ENCODE measurements at places on chromosomes 11 and 22.
A peak's percentile ranks its signal among the peaks of the same experiment; 100 is the strongest.

- DNase-seq: no peak
Observed at GRCh38 chr11:109641549-109641948, 219.6 kb downstream of the C11orf87 start.

DNA sequence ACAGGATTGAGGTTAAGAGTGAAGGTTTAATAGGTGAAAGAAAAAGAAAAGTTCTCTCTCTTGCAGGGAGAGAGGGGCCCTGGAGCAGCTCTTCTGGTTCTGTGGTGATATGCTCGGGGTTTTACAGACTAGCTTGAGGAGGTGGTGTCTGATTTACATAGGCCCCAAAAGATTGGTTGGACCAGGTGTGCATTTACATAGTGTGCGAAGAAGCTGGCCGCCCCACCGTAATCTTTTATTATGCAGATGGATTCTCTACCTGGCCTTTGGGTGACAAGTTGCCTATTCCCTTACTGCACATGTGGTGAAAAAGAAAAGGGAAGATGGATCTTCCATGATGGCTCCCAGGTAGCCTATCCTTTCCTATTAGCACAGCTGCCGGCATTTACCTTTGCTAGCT lies 219.9 kb upstream of the GRIA4 start:
- no peak for DNase-seq

- no peak for DNase-seq
Observed at GRCh38 chr22:24209687-24210086, 28.4 kb downstream of the SUSD2 start.

DNA sequence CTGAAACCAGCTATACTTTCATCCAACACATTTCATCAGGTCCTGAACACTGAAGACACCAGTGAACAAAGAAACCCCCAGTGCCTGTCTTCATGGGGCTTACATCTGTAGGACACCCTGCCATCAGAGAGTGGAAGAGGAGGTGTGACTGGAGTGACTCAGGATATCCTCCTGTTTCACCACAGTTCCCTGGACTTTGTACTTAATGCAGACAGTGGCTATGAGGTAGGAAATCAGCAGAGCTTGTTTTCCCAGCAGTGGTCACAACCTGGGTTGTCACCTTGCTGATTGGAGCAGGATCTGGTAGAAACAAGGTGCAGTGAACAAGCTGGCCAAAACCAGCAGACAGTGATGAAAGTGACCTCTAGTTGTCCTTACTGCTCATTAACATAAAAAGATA lies 128.8 kb downstream of the KIRREL3 start:
- no peak for DNase-seq

GRCh38 chr22:24878969-24879368 lies 67.5 kb downstream of the LHFPL7 start:
- no peak for DNase-seq

- DNase-seq: no peak
Observed at GRCh38 chr11:127972816-127973215, 614.5 kb downstream of the ETS1 start.

DNA sequence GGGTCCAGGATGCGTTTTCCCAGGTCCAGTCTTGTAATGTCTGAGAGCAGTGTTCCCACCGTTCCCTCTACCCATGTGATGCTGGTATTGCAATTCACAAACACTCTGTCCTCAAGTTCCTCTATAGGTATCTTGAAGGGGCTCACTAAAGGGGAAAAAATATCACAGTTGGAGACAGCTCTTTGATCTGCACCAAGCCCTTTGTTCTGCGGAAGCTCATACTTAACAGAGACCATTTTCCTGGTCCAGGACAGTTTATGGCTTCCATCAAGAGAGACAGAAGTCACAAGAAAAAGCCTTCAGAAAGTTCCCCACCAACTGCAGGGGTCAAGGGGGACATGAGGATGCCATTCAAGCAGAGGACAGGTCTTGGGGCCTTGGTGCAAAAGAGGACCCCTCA lies 2.1 kb downstream of the CD3D start:
- no peak for DNase-seq

GRCh38 chr11:108985945-108986279 lies 321.0 kb downstream of the DDX10 start:
- DNase-seq: no peak

DNA sequence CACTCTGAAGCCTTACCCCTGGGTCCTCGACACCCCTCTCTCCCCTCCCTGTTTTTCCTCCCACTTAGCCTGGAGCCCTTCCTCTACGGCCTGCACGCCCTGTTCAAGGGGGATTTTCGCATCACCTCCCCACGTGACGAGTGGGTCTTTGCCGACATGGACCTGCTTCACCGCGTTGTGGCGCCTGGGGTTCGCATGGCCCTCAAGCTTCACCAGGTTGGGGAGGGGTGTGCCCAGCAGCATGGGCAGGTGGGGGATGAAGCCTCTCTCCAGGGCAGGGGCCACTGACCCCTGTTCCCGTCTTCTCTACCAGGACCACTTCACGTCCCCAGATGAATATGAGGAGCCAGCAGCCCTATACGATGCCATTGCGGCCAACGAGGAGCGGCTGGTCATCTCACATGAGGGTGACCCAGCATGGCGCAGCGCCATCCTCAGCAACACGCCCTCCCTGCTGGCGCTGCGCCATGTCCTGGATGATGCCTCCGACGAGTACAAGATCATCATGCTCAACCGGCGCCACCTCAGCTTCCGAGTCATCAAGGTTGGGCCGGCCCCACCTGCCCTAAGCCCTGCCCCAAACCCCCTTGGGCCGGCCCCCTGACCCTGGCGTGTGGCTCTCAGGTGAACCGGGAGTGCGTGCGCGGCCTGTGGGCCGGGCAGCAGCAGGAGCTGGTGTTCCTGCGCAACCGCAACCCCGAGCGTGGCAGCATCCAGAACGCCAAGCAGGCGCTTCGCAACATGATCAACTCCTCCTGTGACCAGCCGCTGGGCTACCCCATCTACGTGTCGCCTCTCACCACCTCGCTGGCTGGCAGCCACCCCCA lies 2.8 kb upstream of the SIPA1 start:
- no peak for DNase-seq

- DNase-seq: no peak
Observed at GRCh38 chr11:134244593-134244992, 8.6 kb downstream of the THYN1 start.

DNA sequence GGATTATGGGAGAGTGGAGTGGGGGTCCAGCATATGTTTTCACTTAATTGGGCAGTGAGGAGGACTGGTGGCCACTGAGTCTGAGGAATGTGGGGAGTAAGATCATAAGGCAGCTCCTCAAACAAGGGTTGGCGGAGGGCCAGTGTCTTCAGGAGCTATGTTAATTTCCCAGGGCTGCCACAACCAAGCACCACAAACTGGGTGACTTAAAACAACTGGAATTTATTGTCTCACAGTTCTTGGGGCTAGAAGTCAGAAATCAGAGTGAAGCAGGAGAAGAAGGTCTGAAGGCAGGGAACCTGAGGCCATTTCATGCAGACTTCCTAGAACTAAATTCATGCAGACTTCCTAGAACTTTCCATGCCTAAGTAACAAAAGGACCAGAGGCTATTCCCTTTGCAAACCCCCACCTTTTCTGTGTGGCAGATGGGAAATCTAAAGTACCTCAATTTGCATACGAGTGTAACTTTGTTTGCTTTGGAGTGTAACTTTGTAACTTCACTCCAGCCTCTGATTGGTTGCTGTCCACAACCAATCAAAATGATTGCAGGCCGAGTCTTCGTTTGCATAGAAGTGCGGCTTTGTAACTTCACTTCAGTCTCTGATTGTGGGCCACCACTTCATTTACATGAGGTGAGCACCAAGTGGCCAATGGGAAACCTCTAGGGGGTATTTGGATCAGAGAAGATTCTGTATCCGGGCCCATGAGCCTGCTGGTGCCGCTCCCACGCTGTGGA lies 50.5 kb upstream of the ZBED5 start:
- no peak for DNase-seq

GRCh38 chr22:29458551-29458950 lies 20.2 kb downstream of the RFPL1 start:
- DNase-seq: no peak

GRCh38 chr11:18383388-18384156 lies 10.8 kb upstream of the LDHA start:
- DNase-seq: peak; percentile 44

DNA sequence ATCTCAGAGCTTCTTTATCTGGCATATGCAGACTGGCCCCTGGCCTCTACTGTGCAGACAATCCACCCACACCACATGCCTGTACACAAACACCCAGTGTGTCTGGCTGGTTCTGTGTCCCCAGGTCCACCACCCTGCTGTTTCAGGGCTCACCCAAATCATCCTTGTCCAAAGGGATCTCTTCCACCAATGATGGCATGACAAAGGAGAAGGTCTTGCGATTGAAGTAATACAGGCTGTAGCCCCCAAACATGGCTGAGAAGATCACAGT lies 1.7 kb downstream of the SLC37A4 start:
- DNase-seq: no peak

Measured in activated CD4-positive, CD25-positive, alpha-beta regulatory T cell treated with anti-CD3 and anti-CD28 coated beads, Interleukin-2, amount 50 U/mL, for 16 hours (primary cell).